Fibroblast of upper back skin (primary cell): ENCODE measurements at places on chromosomes 3 and 15.

DNA sequence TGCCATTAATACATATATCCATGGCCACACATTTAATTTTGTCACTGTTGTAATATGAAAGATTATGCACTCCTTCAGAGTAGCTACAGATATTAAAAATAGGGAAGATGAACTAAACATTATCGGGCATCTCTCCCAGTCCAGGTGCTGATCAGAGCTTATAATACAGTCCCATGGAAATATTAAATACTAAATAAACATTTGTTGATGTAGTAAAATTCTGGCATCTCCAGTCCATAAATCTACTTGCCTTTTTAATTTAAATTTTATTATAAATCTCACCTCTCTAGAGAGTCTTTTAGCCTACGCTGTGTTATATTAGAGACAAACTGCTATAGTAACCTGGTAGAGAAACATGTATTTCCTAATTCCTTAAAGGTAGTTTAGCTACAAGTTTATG is 297.6 kb downstream of the GRM7 start:
- DNase-seq, result no peak

GRCh38 chr15:84681831-84682230 is 23.8 kb upstream of the NMB start:
- DNase-seq, result no peak

GRCh38 chr15:47437491-47437890 is 279.8 kb upstream of the SEMA6D start:
- no peak for DNase-seq

DNA sequence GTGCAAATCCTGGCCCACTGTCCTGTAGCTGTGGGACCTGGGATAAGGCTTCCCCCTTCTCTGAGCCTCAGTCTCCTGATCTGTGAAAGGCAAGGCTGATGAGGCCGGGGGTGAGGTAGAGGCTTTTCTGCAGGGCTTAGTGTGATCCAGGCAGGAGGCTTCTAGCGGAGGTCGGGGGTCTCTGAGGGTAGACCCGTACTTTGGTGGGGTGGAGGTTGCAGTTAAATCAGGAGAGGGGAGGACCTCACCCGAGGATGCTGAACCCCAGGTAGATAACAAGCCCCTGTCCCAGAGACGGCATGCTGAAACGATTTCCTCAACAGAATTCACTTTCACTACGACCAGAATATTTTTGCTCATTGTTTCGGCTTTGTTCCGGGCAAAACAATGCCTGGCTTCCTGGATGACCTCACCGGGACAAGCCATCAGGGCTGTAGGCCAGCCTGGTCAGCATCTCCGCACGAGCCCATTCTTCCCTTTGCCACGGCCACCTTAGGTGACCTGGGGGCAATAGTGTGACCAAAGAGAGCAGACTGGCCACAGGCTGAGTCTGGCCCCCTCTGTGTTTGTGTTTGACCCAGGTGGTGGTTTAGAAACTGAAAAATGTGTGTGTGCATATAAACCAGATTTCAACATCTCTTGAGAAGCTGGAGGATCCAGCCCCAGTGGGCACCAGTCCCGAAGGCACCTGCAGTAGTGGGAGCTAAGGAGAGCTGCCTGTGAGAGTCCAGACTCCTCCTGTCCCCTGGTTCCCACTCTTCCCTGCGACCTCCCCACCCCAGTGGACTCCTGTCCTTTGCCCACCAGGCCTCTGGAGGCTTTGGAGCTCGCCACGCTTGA is 33.0 kb downstream of the SLC6A6 start:
- DNase-seq, result no peak
